ENCODE measurements at places on chromosomes 2 and 18.

DNA sequence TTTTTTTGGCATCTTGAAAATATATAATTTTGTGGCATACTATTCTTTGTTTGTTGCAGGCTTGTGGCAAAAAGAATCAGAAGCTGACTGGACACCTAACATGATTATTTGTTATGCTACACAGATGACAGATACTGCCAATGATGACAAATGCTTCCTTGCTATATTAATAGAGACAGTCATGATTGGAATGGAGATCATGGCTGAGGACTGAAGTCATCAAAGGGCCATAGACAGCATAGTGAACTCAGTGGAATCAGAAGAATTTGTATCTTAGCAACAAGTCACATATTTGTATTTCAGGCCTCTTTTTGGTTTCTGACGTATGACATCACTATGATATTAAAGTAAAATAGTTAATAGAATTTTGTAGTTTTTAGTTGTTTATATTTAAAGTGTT lies 1003.8 kb upstream of the DDX18 start:
- no peak for DNase-seq

GRCh38 chr18:47077111-47077510 lies 41.7 kb upstream of the ELOA2 start:
- DNase-seq, result no peak

DNA sequence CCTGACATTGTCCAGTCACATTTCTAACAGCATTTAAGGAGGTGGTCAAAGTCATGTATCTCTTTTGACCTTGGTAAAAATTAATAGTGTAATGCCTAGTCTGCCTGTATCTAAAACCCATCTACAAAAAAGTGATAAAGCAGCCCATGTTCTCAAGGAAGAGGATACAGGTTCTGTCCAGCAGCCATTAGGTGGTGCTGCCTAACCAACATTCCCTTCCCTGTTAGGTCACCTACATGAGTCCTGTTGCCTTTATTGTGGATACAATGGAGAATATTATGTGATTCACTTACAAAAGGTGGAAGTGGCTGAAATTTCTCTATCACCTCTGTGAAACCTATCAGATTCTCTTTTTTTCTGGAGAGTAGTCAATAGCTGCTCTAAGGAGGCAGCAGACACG lies 52.5 kb downstream of the AQP4 start:
- DNase-seq, result no peak

DNA sequence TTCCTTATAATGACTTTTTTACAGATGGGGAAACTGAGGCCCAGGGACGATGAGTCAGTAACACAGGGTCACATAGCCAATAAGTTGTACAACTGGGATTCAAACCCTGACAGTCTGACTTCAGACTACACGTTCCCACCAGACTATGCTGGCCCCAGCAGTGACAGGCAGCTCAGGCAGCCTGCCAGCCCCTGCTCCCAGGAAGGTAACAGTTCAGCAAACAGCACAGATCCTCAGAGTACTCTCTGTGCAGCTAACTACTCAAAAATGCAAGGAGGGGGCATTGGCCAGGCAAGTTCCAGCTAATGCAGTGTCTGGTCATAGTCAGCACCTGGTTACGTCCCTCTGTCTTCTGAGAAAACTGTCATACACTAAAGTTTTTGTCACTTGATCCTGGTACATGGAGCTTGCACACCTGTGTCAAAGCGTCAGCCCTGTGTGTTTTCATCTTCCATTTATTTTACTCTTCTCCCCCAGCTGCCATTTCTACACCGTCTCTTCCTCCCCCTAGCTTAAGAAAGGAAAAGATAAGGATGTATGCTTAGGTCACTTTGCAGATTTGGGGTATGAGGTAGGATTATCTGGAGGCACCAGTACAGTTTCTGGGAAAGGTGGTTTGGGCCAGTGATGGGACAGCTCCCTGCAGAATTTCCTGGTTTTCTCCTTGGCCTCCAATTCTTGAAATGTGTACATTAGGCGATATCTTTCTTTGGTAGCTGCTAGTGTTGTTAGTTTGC lies 4.5 kb downstream of the SMARCAL1 start:
- DNase-seq, result no peak

- DNase-seq, result no peak
Measured at GRCh38 chr2:159555651-159556392, 60.5 kb downstream of the BAZ2B start.

DNA sequence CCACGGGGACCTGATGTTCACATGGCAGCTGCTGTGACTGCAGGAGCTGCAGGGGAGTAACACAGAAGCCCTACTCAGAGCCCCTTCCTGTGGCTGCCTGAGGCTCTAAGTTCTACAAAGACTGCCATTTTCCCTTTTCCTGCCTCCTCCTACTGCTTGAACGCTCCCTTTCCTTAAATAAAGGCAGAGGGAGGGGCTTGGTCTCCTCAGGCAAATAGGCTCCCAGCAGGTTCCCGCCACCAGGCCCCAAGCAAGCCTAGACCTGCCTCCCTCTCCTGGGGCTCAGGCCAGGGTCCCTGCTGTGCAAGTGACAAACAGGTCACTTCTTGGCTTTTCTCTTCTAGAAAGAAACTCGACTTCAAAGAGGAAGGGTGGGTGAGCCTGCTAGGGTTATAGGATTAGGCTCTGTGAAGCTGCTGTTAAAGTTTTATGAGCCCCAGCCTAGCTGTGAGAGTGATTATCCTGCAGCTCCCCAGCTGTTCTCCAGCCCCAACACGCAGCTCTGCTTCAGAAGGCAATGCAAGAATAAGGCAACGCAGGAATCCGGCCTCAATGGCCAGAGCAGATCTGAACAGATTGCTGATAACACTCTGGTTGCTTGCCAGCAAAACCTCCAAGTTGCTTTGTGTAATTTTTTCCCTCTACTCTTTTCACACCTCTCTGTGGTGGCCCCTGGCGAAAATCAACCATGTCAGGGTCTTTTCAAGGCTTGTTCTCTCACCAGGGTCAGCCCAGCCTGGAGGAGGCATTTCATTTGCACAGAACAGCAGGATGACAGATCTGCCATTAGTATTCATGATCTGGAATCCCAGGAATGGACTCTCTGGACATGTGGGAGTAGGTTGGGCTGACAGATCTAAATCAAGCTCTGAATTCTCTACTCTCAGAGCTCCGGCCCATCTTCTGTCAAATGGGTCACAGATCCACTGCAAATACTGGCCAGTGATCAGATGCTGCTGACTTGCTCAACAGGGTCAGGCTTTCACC lies 71.3 kb downstream of the MRO start:
- DNase-seq, result no peak

Data from suprapubic skin (tissue), 4 donors.